ENCODE measurements at places on chromosomes 6 and 20.

GRCh38 chr6:109690737-109691621 lies at the start of the genes AK9 and FIG4:
AK9 (minus strand) TSS chr6:109691202; CDS start chr6:109675745, 15,457 bp downstream.
FIG4 (plus strand) TSS chr6:109691296; CDS start chr6:109691436, 140 bp downstream.
- DNase-seq = peak; percentile 90

- no peak for DNase-seq
Measured at GRCh38 chr20:23133560-23133998, 47.5 kb upstream of the CD93 start.

DNA sequence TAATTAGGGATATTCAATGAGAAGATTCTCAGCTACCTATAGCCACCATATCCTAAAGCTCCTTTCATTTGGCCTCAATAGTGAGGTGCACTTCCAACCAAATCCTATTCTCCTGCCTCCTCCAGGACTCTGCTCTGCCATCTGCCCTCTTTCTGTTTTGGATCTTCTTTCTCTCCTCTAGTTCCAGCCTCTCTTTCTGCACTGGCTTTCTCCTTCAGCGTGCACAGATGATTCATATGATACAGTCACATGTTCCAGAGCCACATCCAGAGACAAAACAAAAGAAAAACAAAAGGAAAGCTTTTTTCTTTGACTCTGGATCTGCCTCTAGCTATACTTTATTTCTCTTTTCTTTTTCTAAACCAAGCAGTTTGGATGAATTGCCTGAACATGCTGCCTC lies 531.9 kb upstream of the MAN1A1 start:
- no peak for DNase-seq

- no peak for DNase-seq
Measured at GRCh38 chr6:47455533-47456209, 21.9 kb upstream of the CD2AP start.

DNA sequence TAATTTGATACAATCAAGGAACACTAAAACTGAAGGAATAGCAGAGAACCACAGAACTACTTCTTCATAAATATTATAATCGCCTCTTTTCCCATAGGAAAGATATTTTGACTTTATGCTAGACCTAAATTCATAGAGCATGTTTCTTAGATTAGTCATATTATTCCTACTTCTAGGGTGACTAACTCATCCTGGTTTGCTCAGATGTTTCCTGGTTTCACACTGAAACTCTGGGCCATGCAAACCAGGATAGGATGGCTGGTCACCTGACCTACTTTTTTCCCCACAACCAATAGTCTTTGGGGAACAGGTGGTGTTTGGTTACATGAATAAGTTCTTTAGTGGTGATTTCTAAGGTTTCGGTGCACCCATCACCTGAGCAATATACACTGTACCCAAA lies 42.8 kb downstream of the MMS22L start:
- no peak for DNase-seq

DNA sequence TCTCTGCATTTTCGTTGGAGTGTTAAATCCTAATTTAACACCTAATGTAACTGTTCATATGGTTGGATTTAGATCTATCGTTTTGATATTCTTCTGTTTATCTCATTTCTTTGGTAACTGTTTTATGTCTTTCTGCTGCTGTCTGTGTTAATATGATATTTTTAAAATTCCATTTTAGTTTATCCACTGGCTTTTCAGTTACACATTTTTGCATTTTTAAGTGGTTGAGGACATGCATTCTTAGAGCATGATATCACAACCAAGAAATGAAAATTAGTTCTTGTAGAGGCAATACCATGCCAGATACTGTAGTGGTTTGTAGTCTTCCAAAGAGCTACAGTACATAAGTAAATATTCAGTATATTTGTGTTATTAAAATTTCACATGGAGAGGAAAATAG lies 58.6 kb downstream of the LIN28B start:
- no peak for DNase-seq

GRCh38 chr6:32855467-32856174 lies 1.6 kb downstream of the PSMB9 start:
- DNase-seq = no peak

GRCh38 chr20:63102721-63103375 lies 96.1 kb upstream of the BHLHE23 start:
- no peak for DNase-seq

DNA sequence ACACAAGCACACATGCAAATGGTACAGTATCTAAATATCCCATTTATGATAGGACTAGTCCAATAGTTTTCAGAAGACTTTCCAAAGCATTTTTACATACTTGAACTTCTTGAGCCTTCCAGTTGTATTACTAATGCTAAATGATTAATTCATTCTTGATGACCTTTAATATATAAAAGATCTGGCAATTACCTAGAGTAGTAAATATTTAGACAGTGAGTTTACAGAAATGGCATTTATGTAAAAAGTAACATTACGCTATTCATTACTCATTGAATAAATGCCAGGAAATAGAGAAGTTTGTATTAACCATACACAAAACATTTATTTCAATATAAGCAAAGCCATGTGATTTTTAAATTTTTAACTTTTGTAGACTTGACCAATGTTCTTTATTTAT lies 158.8 kb downstream of the DST start:
- DNase-seq = no peak

DNA sequence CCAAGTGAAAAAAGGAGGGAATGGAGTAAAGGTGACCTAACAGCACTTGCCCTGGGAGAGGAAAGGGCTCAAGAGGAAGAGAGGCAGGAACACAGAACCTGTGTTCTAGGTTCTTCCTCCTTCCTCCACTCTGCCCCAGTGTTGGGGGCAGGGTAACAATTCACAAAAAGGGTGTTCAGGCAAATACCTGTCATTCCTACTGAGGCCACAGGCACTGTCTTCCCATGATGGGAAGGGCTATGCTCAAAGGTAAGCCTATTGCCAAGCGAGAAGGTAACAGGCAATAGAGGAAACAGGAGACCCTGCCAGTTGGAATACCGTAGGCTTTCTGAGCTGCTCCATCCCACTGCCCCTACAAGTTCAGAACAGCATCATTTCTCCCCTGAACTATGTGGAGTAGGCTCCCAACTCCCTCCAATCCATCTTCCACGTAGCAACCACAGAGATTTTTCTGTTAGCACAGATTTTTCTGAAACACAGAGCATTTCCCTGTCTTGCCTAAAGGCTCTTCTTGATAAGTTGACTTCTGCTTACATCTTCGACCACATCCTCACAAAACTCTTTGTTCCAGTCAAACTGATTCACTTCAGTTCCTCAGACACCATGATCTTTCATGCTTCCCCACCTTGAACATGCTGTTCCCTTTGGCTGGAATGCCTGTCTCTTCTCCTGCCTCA lies 2.7 kb downstream of the AGPAT1 start:
- DNase-seq = no peak

DNA sequence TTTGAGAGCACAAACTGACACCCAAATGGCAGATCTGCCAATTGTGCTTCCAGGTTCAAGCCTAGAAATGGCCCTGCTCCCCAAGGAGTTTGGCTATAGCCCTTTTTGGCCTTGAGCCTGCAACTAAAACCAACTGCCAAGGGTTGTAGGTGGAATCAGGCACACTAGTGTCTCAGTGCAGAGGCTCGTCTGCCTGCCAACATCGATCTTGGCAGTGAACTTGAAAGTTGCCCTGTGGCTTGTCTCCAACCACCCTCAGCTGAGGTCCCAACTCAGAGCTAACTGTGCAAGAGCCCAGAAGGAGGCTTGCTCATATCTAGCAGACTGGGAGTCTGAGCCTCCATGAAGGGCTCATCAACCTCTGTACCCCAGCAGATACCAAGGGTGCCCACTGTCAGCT lies 92.7 kb upstream of the GLP1R start:
- no peak for DNase-seq

- no peak for DNase-seq
Measured at GRCh38 chr20:35699957-35700624, 886 bp downstream of the ROMO1 start.

GRCh38 chr6:7566617-7567173 lies 23.3 kb upstream of the SNRNP48 start:
- DNase-seq = no peak

GRCh38 chr6:28490205-28490890 lies 25.2 kb downstream of the GPX6 start:
- DNase-seq = no peak

DNA sequence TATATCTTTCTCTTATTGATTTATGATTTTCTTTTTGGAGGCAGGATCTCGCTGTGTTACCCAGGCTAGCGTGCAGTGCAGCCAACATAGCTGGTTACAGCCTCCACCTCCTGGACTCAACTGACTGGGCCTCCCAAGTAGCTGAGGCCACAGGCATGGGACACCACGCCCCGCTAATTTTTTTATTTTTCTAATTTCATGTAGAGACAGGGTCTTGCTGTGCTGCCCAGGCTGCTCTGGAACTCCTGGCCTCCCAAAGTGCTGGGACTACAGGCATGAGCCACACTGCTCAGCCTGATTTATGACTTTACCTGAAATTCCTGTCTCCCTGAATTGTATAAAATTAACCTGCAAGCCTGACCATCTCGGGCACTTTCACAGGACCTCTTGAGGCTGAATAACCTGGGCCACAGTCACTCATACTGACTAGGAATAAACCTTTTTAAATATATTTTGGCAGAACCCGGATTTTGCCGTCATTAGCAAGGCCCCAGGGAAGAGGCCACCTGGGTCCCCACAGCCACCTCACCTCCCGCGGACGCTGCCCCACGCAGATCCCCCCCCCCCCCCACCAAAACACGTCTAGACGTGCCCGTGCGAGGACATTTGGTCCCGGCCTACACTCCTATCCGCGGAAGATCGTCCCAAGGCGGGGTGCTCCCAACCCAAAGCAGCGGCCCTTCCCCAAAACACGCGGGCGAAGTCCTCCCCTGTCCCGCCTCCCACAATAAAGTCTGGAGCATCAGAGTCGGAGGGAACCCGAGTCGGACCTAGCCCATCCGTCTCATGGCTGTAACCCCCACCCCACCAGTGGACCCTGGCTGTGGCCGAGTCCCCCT lies 902 bp downstream of the ZNF337 start:
- DNase-seq = no peak

DNA sequence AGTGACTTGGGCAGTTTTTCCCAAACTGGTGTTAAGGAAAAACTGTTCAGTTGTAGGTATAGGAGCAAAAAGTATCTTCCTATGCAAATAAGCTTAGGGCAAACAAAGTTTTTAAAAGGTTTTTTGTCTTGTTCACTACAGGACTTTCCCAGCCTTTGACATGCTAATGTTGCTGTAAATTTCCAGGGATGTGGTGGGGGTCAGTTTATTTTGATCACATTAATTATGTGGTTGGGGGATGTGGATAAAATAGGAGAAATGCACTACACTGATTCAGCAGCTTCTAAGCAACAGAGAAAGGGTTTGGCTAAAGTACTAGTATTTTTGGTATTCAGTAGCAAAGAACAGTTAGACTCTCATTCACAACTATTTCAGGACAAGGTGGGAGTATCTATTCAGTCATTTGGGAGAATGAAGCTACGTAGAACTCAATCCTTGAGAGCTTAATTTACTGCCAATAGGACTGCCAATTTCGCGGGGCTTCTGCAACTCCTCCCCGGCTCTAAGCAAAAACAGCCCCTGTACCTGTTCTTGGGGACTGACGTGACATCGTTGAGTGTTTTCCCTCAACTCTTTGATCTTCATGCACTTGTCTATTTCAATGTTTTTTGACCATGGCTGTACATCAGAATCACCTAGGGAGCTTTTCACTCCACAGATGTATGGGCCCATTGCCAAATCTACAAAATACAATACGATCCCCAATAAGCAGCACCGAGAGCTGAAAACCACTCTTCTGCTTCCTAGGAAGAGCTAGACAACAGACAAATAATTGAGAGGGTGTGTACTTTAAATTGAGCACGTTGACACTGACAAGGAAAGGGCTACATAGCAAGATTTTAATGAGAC lies 94.8 kb upstream of the NHSL1 start:
- no peak for DNase-seq

GRCh38 chr6:156413154-156413553 lies 364.0 kb upstream of the ARID1B start:
- DNase-seq = no peak

- peak; percentile 87 for DNase-seq
Measured at GRCh38 chr6:27138837-27139755, 108.4 kb upstream of the PRSS16 start.

DNA sequence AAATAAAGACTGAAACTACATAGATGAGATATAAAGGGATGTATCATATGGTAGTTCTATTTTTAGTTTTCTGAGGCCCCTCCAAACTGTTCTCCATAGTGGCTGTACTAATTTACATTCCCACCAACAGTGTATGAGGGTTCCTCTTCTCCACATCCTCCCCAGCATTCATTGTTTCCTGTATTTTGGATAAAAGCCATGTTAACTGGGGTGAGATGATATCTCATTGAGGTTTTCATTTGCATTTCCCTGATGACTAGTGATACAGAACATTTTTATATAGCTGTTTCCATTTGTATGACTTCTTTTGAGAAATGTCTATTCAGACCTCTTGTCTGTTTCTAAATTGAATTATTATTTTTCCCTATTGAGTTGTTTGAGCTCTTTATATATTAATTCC lies 229.3 kb downstream of the RFPL4B start:
- no peak for DNase-seq

GRCh38 chr20:63009045-63009961 lies 2.5 kb upstream of the BHLHE23 start:
- DNase-seq = peak; percentile 52

DNA sequence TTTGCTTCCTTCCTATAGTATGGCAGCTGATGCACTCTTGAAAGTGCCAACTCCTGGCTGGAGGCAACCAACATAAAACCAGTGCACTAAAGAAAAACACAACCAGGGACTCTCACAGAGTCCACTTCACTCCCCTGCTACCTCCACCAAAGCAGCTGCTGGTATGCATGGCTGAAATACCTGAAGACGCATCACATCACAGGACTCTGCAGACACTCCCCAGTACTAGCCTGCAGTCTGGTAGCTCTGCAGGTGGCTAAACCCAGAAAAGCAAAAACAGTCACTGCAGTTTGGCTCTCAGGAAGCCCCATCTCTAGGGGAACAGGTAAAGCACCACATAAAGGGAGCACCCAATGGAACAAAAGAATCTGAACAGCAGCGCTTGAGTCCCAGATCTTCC lies 473.0 kb upstream of the SPTLC3 start:
- no peak for DNase-seq

GRCh38 chr20:986733-987355 lies 15.3 kb downstream of the RSPO4 start:
- no peak for DNase-seq

GRCh38 chr6:46012834-46013233 lies 2.8 kb downstream of the CLIC5 start:
- no peak for DNase-seq

- no peak for DNase-seq
Measured at GRCh38 chr6:131331873-131332781, 196.9 kb downstream of the AKAP7 start.

- DNase-seq = no peak
Measured at GRCh38 chr6:40689185-40689584, 102.0 kb upstream of the LRFN2 start.

All from right lung (tissue), 10 donors.